Motor neuron (in vitro differentiated cells): ENCODE measurements at places on chromosomes 5 and 9.

DNA sequence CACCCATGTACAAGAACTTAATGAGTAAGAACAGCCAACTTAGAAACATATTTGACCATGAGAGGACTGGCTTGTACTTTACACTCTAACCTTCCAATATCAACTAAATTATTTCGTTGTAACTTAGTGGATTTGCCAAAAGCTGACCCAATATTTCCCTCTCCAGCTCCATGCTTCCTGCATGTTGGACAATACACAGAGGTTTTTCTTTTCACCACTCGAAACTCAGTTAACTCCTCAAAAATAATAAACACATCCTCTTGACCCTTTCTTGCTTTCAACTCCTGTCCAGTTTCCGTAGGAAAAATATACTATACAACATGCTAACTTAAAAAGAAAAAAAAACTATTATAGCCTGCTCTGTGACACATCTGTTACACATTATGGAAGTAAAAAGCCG lies 188.9 kb downstream of the MPDZ start:
- ATAC-seq: no peak

DNA sequence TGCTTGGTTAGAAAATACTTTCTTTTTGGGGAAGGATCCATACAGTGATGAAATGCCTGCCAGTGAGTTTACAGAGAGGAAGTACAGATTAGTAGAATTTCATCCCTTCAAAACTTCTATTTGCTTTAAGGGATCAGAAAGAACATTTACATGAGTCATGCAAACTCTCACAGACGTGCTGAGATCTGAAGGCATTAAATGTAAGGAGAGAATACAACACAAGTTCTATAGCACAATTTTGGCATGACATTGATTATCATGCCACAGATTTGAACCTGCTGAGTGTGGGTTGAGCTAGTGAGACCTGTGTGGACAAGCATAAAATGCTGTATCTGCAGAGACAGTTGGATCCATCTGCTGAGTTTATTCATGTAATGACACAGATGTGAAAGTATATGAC lies 613.6 kb upstream of the SEMA6A start:
- ATAC-seq: no peak

- no peak for ATAC-seq
Observed at GRCh38 chr5:154103233-154103632, 64.5 kb downstream of the MFAP3 start.

- no peak for ATAC-seq
Observed at GRCh38 chr5:135657536-135658305, 78.9 kb upstream of the CXCL14 start.
